ENCODE measurements at places on chromosomes 16 and 17.

DNA sequence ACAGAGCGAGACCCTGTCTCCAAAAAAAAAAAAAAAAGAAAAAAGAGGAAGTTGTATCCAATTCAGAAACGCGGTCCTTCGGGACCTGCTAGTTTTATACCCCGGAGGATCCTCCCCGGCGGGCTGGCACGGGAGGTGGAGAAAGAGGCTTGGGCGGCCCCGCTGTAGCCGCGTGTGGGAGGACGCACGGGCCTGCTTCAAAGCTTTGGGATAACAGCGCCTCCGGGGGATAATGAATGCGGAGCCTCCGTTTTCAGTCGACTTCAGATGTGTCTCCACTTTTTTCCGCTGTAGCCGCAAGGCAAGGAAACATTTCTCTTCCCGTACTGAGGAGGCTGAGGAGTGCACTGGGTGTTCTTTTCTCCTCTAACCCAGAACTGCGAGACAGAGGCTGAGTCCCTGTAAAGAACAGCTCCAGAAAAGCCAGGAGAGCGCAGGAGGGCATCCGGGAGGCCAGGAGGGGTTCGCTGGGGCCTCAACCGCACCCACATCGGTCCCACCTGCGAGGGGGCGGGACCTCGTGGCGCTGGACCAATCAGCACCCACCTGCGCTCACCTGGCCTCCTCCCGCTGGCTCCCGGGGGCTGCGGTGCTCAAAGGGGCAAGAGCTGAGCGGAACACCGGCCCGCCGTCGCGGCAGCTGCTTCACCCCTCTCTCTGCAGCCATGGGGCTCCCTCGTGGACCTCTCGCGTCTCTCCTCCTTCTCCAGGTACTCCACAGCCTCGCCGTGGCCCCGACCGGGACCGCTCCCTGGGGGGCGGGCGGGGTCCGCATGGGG is at the start of gene CDH3:
Gene CDH3 (plus strand): TSS at position 596 of the 779 bp plus-strand sequence. CDS start 70 bp downstream, at position 666.
- peak; percentile 68 for DNase-seq

DNA sequence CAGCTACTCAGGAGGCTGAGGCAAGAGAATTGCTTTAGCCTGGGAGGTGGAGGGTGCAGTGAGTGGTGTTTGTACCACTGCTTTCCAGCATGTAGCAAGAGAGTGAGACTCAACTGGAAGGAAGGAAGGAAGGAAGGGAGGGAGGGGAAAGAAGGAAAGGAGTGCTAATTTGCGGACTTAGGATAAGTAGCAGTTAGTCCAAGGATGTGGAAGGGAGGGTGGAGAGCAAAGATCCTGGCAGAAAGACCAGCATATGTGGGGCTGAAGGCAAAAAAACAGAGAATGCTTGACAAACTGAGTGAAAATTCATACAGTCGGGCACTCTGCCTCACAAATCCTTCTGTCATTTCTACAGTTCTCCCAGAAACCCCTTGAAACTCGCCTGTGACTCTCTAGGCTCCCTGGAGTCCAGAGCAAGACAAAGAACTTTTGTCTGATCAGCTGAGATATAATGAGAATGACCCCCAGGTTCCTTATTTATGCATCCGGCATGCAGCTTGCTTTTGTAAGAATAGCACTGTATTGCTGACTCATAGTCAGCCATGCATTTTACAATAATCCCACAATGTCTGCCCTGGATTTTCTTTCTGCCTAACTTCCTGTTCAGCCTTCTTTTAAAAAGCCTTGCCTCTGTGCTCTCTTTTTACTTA is 31.5 kb downstream of the CDK5RAP3 start:
- peak; percentile 49 for DNase-seq

- DNase-seq: peak; percentile 15
Observed at GRCh38 chr16:47037746-47038458, 64.4 kb upstream of the DNAJA2 start.

GRCh38 chr16:11029948-11030347 is 85.6 kb downstream of the CLEC16A start:
- no peak for DNase-seq

GRCh38 chr16:78321620-78322360 is 222.3 kb downstream of the WWOX start:
- DNase-seq: no peak

- no peak for DNase-seq
Observed at GRCh38 chr16:52563767-52564611, 17.0 kb upstream of the TOX3 start.

DNA sequence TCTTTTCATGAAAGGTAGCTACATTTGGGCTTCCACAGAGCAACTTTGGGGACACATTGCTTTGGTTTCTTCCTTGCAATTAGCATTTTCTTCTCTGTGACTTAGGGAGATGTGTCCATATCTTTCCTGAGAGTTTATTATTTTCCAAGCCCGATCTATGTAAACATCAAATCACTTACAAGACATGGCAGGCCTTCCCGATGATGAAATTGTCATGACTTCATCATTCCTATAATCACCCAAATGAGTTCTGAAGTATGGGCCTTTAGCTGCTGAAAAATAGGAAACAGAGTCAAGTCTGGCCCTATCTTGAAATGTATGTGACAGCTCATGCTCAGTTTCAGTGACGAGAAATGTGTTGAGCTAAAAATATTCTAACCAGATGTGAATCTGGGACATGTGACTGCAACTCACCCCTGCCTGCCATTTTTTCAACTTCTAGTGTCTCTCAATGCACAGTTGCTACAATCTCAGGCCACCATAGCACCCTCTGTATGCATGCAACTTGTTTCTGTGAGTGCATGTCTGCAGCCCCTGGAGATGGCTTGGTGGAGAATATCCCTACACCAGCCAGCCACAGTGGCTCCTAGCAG is 199.6 kb upstream of the MAF start:
- no peak for DNase-seq

GRCh38 chr17:2393174-2393953 is 7.5 kb downstream of the MNT start:
- DNase-seq: peak; percentile 56

Data from NCI-H526 treated with DMSO at 0.1 percent for 48 hours (cell line).